ENCODE measurements at places on chromosomes 3 and 15.
A peak's percentile ranks its signal among the peaks of the same experiment; 100 is the strongest.

DNA sequence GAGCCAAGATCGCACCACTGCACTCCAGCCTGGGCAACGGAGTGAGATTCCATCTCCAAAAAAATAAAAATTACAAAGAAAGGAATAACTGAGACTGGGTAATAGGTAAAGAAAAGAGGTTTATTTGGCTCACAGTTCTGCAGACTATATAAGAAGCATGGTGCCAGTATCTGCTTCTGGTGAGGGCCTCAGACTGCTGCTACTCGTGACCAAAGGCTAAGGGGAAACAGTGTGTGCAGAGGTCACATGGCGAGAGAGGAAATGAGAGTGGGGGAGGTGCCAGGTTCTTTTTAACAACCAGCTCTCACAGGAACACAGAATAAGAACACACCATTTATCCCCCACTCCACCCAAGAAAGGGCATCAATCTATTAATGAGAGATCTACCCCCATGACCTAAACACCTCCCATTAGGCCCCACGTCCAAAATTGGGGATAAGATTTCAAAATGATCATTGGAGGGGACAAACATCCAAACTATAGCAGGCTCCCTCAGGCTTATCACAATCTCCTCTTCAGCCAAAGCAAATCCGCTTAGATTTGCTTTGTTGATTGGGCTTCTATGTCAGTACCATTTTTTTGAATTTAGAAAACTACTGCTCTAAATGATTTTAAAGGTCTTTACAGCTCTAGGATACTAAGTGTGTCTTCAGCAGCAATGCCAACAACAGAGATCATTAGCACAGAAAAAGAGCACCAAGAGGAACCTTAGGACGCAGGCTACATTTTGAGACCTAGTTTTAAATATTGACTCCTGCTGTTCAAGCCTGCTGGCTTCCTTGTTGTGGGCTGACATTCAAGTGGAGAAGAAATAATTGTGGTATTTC lies 84.2 kb upstream of the TBL1XR1 start:
- no peak for DNase-seq

DNA sequence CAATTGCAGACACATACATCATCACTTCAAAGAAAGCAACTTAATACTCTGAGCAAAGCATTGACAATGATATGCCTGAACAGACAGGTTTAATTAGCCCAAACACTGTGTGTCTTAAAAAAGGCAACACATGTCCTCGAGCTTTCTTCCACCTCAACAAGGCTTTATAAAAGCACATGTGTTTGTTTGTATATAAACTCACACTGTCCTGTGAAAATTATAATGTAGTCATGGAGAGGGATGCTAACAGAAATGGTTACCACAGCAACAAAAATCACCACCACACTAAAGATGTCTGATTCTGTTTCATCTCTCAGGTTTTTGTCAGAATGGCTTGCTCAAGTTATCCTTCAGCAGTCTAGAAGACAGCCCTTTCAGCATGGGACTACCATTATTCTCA lies 314.7 kb downstream of the MAGI1 start:
- no peak for DNase-seq

DNA sequence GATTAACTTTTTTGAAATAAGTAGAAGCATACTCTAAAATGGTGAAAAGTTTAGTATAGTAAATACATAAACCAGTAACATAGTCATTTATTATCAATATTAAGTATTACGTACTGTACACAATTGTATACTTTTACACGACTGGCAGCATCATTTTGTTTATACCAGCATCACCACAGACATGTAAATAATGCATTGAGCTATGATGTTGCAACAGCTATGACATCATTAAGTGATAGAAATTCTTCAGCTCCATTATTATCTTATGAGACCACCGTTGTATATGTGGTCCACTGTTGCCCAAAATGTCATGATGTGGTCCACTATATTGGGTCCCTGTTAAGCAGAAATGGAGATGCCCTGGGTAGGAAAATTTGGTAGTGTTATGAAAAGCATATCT lies 51.3 kb downstream of the DRD3 start:
- no peak for DNase-seq

- peak; percentile 47 for DNase-seq
Observed at GRCh38 chr3:29324180-29324651, 43.3 kb downstream of the RBMS3 start.

- DNase-seq, result no peak
Observed at GRCh38 chr3:67601919-67602608, 52.3 kb downstream of the SUCLG2 start.

GRCh38 chr3:153881201-153881600 lies 240.0 kb upstream of the ARHGEF26 start:
- no peak for DNase-seq

- peak; percentile 79 for DNase-seq
Observed at GRCh38 chr15:93036951-93037819, 51.8 kb downstream of the RGMA start.

GRCh38 chr3:177730814-177731213 lies 533.5 kb upstream of the TBL1XR1 start:
- DNase-seq, result no peak

DNA sequence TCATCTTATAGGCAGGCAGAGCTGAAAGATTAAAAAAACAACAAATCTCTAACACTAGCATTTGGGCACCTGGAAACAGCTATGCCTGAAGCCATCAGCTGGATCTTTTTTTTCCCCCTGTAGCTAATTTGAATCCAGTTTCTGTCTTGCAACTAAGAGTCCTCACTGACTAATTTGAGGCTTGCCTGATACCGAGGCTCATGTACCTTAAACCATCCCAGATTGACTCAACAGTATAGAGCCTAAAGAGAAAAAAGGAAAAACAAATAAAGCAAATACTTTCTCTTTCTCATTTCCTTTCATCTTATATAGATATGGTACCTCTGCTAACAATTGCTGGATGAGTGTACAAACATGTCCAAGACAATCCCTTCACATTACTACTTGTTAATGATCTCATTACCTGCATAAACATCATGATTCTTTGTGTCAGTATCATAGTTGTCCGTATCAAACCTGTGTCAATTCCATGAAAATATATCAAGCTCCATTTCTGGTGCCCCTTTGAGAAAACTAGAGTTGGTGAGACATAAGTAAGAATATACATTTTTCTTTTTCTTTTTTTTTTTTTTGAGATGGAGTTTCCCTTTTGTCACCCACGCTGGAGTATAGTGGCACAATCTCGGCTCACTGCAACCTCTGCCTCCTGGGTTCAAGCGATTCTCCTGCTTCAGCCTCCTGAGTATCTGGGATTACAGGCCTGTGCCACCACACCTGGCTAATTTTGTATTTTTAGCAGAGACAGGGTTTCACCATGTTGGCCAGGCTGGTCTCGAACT lies 43.1 kb downstream of the BHLHE40 start:
- DNase-seq, result no peak

GRCh38 chr3:142275856-142276255 lies 50.5 kb upstream of the GK5 start:
- no peak for DNase-seq

GRCh38 chr3:5754602-5755001 lies 567.1 kb downstream of the EDEM1 start:
- peak; percentile 61 for DNase-seq

GRCh38 chr3:100503448-100503847 lies 11.0 kb downstream of the TMEM45A start:
- no peak for DNase-seq

DNA sequence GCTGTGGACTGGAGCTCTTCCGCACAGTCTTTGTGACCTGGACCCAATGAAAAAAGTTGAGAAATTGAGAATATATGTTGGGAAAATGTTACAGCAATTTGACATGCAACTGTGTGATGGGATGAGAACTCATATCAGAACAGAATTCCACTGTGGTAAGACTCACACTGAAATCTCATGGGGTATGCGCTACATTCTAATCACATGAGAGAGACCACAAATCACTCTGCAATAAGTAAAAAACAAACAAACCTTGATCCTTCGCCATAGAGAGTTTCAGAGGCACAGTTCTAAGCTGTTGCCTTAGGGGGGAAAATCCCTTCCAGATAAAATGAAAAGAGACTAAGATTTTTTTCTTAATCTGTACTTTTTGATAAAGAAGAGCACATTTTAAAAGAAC lies 37.3 kb downstream of the LMCD1 start:
- DNase-seq, result no peak

GRCh38 chr15:79930516-79930915 lies 33.7 kb upstream of the MTHFS start:
- DNase-seq, result no peak

- no peak for DNase-seq
Observed at GRCh38 chr3:53628536-53629401, 134.4 kb downstream of the CACNA1D start.

GRCh38 chr15:75007216-75007615 lies 11.9 kb downstream of the SCAMP5 start:
- peak; percentile 35 for DNase-seq

GRCh38 chr15:71790081-71790480 lies 20.3 kb upstream of the NR2E3 start:
- no peak for DNase-seq

GRCh38 chr3:186257866-186258265 lies 104.2 kb downstream of the DGKG start:
- DNase-seq, result no peak

DNA sequence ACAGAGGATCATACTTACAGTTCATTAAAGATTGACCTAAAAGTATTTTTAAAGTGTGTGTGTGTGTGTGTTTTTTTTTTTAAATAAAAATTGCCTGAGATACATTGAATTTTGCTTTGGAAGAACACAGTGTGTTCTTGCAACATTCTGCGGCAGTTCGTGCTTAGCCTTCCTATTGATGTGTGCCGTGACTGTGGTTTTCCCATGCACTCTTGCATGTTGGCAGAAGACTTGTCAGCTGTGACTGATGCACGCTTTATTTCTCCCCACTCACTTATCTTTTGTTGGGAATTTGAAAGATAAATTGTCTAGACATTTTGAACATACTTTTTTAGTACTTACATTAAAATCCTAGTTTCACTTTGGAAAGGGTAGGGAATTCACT lies 136.3 kb upstream of the LRRFIP2 start:
- DNase-seq, result no peak

- no peak for DNase-seq
Observed at GRCh38 chr3:7745711-7746110, 755.9 kb upstream of the LMCD1 start.

GRCh38 chr3:26247712-26248111 lies 374.9 kb upstream of the LRRC3B start:
- no peak for DNase-seq

DNA sequence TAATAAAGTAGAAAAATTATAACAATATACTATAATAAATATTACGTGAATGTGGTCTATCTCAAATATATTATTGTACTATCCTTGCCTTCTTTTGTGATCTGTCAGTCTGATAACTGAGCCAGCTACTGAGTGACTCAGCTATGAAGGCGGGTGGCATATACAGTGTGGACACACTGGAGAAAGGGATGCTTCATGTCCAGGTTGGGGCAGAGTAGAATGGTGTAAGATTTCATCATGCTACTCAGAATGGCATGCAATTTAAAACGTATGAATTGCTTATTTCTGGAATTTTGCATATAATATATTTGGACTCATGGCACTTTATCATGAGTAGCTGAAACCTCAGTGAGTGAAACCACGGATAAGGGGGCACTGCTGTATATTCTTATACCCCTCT lies 172.9 kb upstream of the TBC1D5 start:
- DNase-seq, result no peak

- DNase-seq, result no peak
Observed at GRCh38 chr3:49653621-49654020, 20.5 kb upstream of the APEH start.

DNA sequence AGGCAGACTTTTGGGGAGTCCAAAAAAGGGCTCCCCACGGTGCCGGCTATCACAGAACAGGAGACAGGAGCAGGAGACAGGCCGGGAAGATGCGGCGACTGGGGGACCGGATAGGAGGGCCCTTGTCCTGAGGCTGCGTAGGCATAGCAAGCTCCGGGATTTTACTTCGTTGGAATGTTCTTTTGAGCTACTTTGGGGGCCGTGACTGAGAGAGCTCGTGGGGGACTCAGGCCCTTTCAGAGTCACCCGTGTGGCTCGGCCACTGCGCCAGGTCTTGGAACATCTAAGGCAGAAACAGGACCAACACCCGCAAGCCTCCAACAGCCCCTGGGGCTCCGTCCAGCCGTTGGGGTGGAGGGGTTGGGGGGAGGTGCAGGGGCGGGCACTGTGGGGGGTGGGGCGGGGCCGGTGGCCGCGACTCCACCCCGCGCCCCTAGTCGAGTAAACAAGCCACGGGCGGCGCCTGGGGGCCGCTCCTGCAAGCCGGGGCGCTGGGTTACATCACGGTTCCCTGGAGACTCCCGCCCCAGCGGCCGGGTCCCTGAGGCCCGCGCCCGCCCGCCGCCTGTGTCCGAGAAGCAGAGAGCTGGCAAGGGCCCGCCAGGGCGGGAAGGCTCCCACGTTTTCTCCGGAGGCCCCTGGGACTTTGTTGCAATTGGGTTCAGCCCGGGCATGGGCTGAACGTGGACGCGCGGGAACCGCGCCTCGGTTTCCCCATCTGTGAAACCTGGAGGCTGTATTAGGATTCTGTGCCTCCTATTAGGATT lies 23.3 kb upstream of the C15orf39 start:
- peak; percentile 80 for DNase-seq

- DNase-seq, result no peak
Observed at GRCh38 chr15:29558261-29558660, 264.0 kb downstream of the TJP1 start.

GRCh38 chr15:52893338-52893737 lies 103.2 kb upstream of the ONECUT1 start:
- no peak for DNase-seq

DNA sequence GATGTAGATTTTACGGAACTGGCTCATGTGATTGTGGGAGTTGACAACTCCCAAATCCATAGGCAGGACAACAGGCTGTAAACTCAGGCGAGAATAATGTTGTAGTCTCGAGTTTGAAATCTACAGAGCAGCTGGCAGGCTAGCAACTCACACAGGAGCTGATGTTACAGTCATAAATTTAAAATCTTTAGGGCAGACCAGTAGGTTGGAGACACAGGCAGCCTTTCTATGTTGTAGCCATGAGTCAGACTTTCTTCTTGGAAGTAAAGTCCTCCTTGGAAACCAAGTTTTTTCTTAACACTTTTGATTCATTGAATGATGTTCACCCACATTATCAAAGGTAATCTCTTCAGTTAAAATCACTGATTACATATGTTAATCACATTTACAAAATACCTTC lies 89.1 kb upstream of the ALCAM start:
- no peak for DNase-seq

GRCh38 chr15:96158938-96159337 lies 171.6 kb upstream of the NR2F2 start:
- no peak for DNase-seq

- no peak for DNase-seq
Observed at GRCh38 chr15:83733691-83734090, 79.8 kb downstream of the ADAMTSL3 start.

- no peak for DNase-seq
Observed at GRCh38 chr3:185330238-185330637, 32.7 kb upstream of the MAP3K13 start.

GRCh38 chr15:86570738-86571137 lies 491.1 kb downstream of the AGBL1 start:
- no peak for DNase-seq

- DNase-seq, result no peak
Observed at GRCh38 chr3:115165701-115166100, 18.6 kb upstream of the ZBTB20 start.
